ENCODE measurements at places on chromosomes 7 and 10.
A peak's percentile ranks its signal among the peaks of the same experiment; 100 is the strongest.

DNA sequence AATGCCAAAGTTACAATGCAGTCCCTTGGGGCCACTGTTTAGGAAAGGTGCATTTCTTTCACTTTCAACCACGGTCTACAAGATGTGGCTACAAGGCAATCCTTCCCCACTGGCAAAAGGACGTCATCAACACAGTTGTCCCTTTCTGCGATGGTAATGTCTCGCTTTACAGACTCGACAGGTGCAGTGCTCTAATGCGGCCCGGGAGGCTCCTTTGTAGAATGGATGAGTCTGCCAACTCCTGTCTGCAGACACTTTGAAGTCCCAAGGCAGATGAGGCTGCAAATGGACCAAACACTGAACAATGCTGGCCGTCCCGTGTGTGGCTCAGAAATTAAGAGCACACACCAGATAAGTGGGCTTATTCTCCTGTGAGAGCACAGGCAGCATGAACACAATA is 133.7 kb downstream of the PIP4K2A start:
- DNase-seq, result no peak

DNA sequence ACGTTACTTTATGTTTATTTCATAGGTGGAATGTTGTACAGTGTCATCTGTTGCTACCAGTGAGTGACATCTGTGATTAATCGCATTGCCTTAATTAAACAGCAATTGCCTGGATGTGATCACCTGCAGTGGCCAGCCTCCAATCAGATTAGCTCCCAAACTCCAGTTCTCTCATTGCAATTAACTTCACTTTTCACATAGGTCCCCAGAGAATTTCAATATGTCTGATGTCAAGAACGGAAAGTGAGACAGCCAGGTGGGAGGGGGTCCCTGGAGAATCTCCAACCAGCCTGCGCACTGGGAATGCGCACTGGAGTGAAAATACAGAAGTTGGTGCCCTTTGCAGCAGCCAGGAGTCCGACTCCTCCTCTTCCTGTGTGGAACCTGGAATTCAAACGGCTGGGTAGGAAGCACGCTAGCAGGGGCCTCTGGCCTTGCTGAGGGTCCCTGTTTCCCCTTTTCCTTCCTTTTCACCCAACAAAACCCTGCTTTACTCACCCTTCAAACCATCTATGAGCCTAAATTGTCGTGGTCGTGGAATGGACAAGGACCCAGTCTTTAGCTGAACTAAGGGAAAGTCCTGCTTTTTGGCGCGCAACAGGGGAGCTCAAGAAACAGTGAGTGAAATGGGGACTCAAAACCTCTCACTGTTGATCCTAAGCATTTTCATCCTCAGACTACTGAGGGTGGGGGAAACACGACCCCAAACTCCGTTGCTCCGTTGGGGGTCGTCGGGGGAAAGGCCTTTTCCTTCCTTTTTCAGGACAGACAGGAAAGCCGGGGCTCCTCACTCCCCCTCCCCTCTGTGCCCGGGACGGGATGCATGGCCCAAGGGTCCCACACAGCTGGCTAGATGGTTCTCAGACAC is 1355.5 kb upstream of the LRRTM3 start:
- DNase-seq, result peak; percentile 67

GRCh38 chr7:140146574-140146973 is 30.2 kb downstream of the KDM7A start:
- DNase-seq, result no peak

DNA sequence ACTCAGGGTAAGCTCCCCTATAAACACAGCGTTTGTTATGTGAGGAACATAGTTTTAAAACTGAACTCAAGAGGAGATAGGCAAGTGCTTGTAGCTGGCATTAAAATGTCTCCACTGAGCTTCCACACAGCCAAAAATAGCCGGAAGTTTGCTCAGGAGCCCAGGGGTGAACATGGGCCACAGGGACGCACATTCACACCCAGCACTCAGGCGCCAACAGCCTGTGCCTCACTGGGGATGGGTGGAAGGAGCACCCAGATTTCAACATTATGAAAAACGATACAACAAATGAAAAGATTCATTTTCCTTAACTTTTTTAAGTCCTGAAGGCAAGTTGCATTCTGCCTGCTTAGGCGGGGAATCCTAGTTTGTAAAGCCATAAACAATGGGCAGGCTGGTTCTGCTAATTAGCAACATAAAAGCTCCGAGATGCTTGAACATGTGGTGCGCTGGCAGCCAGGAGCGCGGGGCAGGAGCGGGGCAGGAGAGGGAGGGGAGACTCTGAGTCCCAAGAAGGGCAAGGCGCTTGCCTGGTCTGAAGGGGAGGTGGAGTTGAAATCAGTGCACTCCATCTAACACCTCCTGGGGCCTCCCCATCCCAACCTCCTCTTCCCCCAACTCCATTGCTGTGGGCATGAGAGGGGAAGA is 235.9 kb downstream of the COBL start:
- no peak for DNase-seq

GRCh38 chr7:121575194-121575765 is 179.2 kb upstream of the FAM3C start:
- DNase-seq, result no peak

GRCh38 chr10:35172574-35172973 is 45.9 kb downstream of the CREM start:
- no peak for DNase-seq

- DNase-seq, result no peak
Observed at GRCh38 chr10:101207026-101207425, 22.2 kb downstream of the LBX1 start.

Measured in MCF 10A (cell line).